ENCODE measurements at places on chromosomes 2 and 18. TPM values are rescaled to one million over a fixed set of nuclear protein-coding genes. Genes with fewer than 3 reads are reported as not detected.

CD8A gene
- 1.5 TPM for polyA plus RNA-seq

ASXL3 gene
- 14.4 TPM for polyA plus RNA-seq

FOXD4L1 gene
- 0.82 TPM for polyA plus RNA-seq

ALPI gene
- not detected for polyA plus RNA-seq

ADCYAP1 gene
- polyA plus RNA-seq, result 1.2 TPM

LBH gene
- polyA plus RNA-seq, result 345 TPM

MLPH gene
- polyA plus RNA-seq, result not detected

CD8B2 gene
- not detected for polyA plus RNA-seq

CNGA3 gene
- polyA plus RNA-seq, result 0.64 TPM

ETAA1 gene
- polyA plus RNA-seq, result 18.9 TPM

ANKRD30BL gene
- polyA plus RNA-seq, result not detected

ARHGEF33 gene
- 2.5 TPM for polyA plus RNA-seq

HPCAL1 gene
- 63.4 TPM for polyA plus RNA-seq

KCTD1 gene
- polyA plus RNA-seq, result 32.0 TPM

EVX2 gene
- not detected for polyA plus RNA-seq

HES6 gene
- 236 TPM for polyA plus RNA-seq

MRPL19 gene
- polyA plus RNA-seq, result 36.7 TPM
